CD8-positive, alpha-beta T cell (primary cell): ENCODE measurements at places on chromosomes 6 and 20.
A peak's percentile ranks its signal among the peaks of the same experiment; 100 is the strongest.

DNA sequence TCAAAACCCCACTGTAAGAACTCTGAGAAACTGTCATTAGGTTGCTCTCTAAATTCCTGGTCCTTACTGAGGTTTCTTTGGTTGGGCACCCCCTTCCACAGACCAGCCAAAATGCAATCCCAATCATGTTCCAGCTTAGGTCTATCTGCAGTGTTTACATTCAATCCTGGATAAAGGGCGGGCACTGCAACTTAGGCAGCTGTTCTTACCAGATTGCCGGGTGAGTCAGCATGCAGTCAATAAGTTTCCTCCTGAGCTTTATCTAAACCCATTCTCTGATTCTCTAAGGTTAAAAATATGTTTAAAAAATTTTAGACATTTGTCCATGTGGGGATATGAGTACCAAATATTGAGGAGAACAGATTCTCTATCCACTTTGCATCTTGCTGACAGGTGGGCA is 197.8 kb downstream of the HAO1 start:
- no peak for DNase-seq

GRCh38 chr6:39819676-39820075 is 27.5 kb downstream of the DAAM2 start:
- no peak for DNase-seq

GRCh38 chr20:1555952-1556351 is 1.6 kb downstream of the SIRPD start:
- DNase-seq = no peak

DNA sequence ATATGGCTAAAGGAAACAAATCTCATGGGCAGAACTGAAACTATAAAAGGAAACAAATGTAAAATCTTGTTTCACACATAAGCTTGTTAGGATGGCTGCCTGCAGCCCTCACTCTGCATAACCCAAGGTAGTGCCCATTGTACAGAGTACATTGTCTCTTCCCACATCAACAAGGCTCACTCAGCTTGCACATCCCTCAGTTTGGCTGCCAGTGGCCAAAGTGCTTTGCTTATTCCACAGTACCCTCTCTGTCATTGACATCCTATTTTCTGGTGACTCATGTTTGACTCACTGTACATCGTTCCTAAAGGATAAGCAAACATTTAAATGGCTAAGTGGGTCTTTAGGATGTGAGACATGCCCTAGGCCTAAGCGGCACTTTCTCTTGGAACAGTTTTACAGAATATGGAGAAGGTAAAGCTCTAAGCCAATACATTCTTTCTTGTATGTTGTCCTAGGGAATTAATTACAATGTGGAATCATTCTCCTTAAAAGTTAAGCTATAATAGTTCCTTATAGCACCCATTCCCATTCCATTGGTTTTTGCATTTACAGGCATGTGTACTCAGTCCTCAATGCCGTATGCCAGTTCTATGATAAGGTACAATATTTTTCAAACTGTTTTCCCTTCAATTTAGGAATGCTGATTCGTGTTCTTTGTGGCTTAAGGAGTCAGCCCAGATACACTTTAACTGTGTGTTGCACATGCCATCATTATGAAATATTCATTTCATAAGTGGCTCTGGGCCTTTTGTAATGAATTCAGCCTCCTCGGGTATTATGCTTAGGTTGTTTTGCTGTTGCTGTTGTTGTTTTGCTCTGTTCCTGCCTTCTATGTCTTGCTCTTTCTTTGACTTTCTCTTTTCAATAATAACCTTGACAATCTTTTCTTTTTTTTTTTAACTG is 5.5 kb downstream of the ANKEF1 start:
- DNase-seq = no peak

DNA sequence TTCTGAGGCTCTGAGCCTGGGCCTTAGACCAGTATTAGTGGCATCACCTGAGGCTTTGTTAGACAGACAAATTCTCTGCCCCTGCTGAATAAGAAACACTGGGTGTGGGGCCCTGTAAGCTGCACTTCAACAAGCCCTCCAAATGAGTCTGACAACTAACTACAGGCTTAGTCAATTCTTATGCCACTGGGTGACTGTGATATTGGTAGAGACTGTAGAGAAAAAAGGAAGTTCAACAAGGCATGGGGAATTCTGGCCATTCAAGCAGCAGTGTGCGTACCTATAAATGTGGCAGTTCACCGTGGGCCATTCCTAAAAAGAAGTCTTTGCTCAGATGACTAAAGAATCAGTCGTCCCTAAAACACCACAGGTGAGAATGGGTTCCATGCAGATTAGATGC is 82.7 kb downstream of the MDN1 start:
- DNase-seq = no peak

- no peak for DNase-seq
Observed at GRCh38 chr6:104680539-104680938, 179.2 kb downstream of the HACE1 start.

- DNase-seq = no peak
Observed at GRCh38 chr6:168128631-168129291, 49.7 kb upstream of the FRMD1 start.

DNA sequence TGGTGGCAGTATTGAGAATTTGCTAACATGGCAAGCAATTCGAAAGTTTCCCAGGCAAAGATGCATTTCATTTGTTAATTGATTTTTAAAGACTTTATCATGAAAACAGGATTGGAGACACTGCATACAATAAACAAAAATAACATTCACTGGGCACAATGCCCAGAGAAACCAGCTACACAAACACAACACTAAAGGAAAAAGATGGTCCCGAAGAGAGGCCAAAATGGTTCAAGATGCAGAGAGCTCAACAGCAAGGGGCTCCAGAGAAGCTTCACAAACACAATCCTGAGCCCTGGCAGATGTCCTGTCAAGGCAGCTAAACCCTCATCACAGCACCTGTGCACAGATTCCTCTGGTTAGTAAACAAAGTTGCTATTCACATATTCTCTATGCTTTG is 79.3 kb downstream of the INSM1 start:
- DNase-seq = no peak

GRCh38 chr6:170459451-170459850 is 93.7 kb downstream of the PSMB1 start:
- DNase-seq = no peak

DNA sequence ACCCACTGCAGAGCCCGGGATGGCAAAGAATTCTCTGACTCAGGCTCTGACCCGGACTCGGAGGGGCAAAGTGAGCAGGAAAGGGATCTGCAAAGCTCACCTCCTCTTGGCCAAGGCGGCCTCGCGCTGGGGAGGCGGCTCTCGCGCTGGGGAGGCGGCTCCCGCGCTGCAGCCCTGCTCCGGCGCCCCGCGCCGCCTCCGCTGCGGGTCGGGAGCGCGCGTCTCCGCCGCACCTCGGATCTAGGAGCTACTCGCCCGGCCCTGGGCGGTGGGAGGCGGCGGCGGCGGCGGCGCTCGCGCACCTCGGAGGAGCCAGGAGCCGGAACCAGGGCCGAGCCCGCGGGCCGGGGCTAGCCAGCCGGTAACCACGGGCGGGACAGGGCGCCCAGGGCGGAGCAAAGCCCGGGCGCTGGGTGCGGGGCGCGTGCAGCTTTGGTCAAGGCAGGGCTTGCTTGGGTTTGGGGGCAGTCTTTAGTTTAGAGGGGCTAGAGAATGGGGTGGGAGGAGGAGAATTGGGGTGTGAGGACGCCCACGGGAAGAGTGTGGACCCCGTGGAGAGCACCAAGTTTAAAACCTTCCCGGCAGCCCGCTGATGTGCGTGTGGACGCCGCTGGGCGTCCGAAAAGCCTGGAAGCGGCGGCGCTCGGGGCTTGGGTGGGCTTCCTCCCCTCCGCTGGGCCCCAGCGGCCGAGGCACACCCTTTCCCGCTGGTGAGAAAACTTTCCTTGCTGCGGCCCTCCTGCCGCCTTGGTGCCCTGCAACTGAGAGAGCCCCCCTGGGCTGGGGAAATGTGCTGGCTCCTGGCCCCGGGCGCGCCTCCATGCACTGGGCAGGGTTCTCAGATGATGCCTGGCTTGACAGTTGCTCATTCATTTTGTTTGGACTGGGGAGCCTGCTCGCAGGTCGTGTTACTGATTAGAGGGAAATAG is at the start of gene MRAP2:
Gene MRAP2 (plus strand): TSS at position 250 of the 929 bp plus-strand sequence. CDS start 21,547 bp downstream, outside the sequence.
- DNase-seq = no peak

DNA sequence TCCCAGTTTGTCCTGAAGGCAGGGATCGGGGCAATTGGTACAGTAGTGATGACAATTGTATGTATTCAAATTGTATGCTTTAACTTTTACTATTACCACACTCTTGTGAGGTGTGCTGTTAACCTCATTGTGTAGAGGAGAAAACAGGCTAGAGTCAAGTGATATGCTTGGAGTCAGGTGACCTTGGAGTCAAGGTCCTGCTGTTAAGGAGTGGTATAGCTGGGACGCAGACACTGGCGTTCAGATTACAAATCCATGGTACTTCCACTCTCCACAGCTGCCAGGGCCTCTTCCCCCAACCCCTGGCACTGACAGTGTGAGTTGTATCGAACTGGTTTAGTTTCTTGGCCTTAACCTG is 10.5 kb downstream of the CNPY3 start:
- DNase-seq = no peak

- no peak for DNase-seq
Observed at GRCh38 chr6:3843379-3844096, 5.6 kb upstream of the FAM50B start.

DNA sequence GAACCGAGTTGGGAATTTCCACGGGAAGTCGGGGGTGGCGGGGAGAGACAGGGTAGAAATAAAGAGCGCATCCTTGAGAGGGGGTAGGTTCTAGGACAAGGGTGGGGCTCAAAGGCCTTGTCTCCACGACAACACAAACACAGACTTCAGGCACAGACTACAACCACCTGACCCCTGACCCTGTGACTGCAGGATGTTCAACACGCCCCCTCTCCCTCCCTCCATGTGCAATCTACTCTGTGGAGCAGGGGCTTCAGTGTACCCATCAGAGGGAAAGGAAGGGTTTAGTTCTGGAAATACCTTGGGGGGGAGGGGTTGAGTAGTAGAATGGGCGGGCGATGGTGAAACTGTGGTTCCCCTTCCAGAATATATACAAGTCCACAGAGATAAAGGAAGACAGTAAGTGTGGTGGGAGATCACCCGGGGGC is 651 bp upstream of the TAPBP start:
- DNase-seq = peak; percentile 43

GRCh38 chr6:154367839-154368695 is 11.5 kb upstream of the IPCEF1 start:
- no peak for DNase-seq

- DNase-seq = no peak
Observed at GRCh38 chr20:24964506-24964840, 15.4 kb downstream of the CST7 start.

- peak; percentile 73 for DNase-seq
Observed at GRCh38 chr6:27684264-27685211, 211.6 kb upstream of the ZNF184 start.

- no peak for DNase-seq
Observed at GRCh38 chr20:41268402-41268801, 49.1 kb downstream of the ZHX3 start.

- no peak for DNase-seq
Observed at GRCh38 chr6:10890151-10890550, 3.3 kb downstream of the SYCP2L start.

DNA sequence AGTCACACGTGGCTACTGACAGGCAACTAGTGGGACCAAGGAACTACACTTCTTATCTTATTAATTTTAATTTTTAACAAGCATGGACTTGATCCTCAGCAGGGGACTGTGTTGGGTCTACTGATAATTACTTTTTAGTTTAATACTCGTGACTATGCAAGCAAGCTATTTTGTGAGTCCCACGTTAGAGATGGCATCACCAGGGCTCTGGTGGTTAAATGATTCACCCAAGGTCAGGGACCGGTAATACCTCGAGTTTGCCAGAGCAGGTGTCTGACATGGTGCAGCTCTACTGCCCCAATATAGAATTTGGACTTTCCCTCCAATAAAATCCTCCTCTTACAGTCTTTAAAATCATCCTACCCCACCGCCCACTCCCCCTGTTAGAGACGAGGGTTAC is 98.6 kb upstream of the RIN2 start:
- DNase-seq = no peak

GRCh38 chr20:22768266-22769178 is 184.2 kb upstream of the FOXA2 start:
- no peak for DNase-seq

DNA sequence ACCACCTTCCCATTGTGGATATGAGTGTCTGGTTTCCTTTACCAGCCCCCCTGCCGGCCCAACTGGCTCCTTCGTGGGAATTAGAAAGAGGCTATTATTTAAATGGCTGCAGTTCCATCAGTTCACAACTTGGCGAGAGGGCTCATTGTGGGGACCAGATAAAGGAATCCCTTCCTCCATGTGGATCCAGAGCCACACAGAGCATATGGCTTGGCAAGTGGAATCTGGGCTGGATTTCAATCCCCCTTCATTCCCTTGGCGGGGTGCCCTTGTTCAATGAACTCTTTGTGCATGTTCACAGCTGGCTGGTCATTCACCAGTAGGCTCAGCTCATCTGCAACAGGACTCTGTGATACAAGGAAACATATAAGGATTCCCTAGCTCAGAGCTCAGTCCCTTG is 140.6 kb downstream of the OPN5 start:
- no peak for DNase-seq

DNA sequence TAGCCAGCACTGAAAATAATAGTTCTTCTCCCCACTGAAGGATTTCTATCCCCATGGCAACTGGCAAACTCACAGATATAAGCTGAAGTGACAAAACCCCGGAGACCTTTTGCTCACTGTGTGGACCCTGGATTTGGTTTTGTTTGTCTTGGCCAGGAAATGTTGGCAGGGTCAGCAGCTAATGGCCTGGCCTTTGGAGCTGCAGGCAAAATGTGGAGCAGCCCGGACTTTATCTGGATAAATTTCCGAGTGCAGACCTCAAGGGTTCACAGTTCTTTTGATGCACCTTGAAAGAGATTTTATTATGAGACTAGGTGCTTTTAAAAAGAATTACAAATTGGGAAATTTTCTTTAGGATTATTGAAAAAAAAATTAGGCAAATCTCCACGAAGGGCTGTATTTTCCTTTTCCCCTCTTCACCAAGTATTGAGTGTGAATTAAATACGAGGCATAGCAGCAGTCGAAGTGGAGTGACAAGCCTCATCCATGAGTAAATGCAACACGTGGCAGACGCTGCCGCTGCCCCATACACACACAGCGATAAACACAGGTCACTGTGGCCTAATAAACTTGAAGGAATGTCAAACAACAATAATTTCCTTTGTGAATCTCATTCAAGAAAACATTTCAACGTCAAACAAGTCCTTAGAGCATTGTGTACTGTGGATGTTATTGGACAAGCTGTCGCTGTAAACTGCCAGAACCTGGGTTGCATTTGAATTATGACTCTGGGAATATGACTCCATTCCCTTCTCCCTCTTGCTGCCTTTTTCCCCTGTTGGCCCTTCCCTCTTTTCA is 35.1 kb upstream of the CCN6 start:
- DNase-seq = no peak

DNA sequence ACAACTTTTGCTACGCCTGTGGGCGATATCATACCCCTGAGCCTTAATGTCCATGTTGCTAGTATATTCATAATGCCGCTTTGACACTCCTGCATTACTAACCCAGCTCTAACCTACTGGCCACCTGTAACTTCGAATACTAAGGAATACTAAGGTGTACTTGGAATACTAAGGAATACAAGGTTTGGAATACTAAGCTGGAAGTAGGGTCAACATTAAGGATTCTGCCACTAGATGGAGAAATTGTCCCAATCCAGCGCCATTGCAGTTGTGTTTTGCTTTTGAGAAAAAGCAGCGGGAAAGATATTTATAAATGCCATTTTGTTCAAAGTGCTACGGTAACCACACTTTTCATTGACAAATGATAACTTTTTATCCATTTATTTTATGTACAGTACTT is 10.7 kb downstream of the TBXT start:
- DNase-seq = no peak
